ENCODE measurements at places on chromosomes 2 and 18.

- no peak for DNase-seq
These were observed 65.0 kb downstream of the SLC39A10 start for GRCh38 chr2:195722075-195722474.

GRCh38 chr2:146246736-146247523 lies 1597.9 kb upstream of the ACVR2A start:
- DNase-seq = no peak

DNA sequence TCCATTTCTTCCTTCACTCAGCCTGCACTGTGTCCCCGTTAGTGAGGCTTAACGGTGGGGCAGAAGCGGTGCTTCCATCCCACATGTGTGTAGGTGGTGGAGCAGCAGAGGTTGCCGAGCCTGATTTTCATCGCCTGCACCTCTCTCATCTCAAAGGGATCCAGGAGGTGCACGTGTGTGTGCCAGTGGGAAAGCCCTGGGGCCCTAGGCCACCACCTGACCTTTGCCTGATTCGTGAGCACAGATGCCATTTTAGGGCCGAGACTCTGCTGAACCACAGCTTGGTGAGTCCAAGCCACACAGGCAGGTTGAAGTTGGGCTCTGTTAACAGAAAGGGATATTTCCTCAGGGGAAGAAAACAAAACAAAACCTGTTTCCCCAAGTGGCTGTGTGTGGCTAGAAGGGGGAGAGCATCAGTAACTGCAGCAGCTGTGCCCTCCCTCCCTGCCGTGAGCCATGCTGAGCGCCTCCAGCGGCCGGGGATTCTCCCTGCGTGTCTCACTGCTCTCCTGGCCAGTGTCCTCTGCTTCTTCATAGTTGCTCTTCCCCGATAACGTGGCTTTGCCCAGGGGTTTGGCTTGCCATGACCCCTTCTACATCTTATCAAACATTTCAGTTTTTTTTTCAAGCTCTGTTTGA lies 81.5 kb downstream of the MAPRE2 start:
- DNase-seq = no peak

DNA sequence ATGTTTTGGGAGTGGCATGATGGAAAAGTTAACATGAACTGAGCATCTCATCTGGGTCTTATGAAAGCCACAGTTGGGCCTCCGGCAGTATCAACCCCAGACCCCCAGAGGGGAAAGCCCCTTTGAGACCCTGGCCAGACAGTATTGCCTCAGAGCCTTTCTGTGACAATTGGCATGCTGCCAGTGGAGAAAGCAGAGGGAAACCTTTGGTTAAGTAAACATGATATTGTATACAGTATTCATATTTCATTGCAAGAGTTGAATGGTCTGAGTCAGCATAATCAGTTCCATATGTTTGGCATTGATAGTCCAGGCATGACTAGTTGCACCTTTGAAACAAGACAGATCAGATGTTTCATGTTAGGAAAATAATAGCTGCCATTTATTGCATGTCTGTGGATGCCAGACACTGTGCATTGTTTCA lies 20.0 kb downstream of the MERTK start:
- no peak for DNase-seq

DNA sequence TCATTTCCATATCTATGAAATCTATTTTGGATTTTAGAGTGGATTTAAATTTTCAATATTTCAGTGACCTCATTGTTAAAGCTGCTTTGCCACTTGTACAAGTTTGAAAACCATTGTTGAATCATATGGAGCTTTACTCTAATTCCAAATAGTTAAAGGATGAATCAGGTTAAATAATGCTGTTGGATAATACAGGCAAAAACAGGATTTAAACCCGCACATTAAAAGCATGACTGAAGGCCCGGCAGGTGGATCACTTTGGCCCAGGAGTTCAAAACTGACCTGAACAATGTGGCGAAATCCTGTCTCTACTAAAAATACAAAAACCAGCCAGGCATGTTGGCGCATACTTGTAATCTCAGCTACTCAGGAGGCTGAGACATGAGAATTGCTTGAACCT lies 68.3 kb downstream of the RIF1 start:
- DNase-seq = no peak

- DNase-seq = no peak
These were observed 31.6 kb upstream of the NCK2 start for GRCh38 chr2:105712981-105713596.

- no peak for DNase-seq
These were observed 647.1 kb upstream of the CRIM1 start for GRCh38 chr2:35708411-35708923.

DNA sequence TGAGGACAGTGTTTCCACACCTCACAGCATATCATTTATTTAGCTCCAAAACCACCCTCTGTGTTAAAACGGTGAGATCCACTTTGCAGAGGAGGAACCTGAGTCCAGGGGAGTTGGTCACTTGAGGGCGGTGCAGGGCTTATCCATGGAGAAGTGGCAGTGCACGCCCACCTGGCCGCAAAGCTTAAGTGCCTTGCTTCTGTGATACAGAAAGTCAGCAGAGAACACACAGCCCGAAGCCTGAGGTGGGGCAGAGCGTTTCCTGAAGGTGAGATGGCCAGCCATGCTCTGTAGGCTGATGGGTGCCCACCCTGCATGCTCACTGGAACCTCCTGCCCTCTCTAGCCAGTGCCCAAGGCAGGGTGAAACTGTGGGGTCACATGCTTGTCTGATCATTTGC lies 87.3 kb downstream of the SH3RF3 start:
- no peak for DNase-seq

DNA sequence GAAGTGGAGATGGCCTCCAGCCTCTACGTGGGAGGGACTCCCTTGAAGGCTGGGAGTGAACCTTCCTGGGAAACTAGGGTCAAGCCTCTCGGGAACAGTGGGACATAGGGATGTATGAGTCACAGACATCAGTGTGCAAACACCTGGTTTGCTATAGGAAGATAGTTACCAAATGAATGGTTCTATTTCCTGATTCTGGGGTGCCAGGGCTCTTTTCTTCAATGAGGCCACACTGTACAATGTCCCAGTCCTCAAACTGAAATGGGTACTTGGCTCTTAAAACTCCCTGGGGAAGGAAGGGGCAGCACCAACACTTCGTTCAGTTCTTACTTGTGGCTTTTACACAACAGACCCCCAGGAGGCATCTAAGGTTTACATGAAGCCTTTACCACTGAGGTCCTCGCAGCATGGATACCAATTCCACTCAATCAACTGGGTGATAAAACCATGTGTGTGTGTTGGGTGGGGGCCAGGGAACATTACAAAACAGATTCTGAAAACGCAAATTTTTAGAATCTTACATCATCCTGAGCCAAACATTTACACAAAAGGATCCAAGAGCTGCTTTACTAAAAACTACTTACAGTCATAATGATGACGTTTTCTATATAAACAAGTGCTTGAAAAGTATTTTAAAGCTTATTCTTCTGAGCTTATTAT lies 10.4 kb downstream of the ERFE start:
- no peak for DNase-seq

DNA sequence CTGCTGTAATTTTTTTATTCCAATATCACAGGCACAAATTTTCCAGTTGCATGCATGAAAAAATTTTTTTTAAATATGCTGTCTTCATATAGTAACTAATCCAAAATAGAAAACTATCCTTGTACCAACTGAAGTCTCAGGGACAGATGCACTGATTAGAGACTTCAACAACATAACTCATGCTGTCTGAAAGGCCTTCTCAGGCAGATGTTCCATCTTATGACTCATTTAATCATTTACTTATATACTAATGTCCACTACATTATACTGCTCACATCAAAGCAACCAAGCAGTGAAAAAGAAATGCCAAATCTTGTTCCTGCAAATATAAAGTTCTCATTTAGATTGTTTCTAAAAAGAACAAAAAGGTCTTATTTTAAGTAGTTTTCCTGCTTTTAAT lies 53.1 kb downstream of the OLA1 start:
- no peak for DNase-seq

DNA sequence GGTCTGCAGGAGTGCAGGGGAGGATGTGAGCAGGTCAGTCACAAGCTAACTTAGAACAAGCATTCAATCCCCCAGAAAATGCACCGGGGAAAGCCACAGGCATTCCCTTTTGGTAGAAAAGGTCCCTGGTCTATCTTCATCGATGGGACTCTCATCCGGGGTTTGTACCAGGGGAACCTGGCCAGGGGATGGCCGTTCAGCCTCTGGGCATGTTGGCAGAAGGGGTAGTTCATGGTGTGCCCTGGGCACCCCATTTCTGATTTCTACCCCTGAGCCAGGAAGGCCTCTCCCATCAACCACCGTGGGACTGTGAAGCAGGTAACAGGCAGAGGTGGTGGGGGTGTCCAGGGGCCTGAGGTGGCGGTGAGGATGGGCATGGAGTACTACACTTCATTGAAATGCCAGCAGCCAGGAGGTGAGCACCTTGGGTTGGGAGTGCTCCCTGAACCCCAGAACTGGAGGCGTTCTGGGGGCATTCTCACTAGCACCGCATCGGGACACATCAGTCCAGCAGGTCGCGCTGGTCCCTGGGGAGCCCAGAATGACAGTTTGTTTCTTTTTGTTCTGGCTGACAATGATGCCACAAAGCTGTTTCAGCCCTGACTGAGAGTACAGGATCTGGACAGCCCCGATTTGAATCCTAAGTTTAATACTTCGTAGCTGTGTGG lies 172.3 kb downstream of the SMAD7 start:
- DNase-seq = no peak

- DNase-seq = no peak
These were observed 51.3 kb upstream of the ITSN2 start for GRCh38 chr2:24411488-24412151.

DNA sequence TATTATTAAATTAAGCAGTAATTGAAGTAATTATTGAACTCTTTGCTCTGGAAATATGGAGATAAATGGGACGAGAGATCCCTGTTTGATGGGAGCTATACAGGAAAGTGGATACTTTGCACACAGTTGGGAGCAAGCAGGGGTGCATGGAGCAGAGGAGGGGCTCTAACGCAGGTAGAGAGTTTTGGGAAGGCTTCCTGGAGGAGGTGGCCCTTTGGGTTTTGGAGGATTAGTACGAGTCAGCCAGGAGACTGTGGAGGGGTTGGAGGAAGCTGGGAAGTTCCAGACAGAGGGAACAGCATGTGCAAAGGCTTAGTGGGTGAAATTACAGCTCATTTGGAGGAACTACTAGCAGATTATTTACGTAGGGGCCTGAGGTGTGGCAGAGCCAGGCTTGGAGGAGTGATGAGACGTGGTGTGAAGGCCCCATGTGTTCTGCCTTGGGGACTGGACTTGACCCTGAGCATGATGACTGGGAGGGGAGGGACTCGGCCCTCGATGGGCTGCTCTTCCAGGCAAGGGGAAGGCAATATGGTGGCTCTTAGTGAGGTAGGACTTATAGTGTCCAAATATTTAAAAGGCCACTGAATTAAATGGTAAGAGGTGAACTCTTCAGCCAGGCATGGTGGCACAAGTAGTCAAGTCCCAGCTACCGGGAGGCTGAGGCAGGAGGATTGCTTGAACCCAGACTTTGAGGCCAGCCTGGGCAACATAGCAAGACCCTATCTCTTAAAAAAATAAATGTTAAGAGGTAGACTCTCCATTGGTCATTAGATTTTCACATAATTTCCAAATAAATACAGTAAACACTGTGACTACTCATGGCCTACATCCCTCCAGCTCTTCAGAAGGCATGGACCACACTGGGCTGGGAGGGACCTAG lies 30.2 kb downstream of the GREB1 start:
- no peak for DNase-seq

All from CD4-positive, alpha-beta T cell treated with Interleukin-15 for 4 hours (primary cell).